ENCODE measurements at places on chromosomes 4 and X.

GRCh38 chrX:150577174-150577573 is 8.8 kb downstream of the MTM1 start:
- no peak for DNase-seq

DNA sequence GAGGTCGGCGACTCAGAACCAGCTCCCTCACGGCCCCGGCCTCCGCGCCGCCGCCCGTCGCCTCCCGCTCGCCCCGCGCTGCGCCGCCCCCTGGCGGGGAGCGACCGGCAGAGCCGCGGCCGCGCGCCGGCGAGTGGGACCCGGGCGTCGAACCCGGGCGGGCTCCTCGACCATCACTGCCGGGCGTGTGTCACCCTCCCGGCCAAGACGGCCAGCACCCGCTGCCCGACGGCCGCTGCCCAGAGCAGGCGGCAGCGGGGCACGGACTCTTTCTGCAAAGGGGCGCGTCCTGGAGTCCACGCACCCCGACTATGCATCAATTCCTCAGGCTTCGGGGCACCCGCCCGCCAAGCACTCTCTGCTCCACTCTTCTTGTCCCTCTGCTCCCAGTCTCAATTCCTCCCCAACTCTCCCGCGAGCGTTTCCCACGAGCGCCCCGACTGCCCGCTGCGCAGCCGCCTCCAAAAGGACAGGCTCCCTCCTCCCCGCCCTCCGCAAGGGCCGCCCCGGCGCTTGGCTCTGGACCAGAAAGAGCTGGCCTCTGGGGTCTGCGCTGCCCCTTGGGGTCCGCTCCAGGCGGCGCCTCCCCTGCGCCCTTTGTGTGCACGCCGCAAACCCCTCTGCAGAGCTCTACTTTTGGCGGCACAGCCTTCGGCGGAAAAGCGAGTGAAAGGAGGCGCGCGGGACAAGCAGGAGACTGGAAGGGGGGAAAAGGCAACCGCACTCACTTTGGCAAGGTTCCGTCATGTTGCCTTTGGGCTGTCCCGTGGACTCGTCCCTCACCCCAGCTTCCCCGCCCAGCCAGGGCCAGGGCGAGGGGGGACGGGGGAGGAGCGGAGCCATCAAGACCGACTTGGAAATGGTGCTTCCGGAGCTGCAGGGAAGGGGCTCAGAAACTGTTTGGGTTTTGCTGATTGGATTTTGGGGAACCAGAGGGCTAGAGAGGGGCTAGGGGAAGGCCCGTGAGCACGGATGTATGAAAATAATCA is 1.0 kb downstream of the PDE5A start:
- DNase-seq: peak; percentile 39

DNA sequence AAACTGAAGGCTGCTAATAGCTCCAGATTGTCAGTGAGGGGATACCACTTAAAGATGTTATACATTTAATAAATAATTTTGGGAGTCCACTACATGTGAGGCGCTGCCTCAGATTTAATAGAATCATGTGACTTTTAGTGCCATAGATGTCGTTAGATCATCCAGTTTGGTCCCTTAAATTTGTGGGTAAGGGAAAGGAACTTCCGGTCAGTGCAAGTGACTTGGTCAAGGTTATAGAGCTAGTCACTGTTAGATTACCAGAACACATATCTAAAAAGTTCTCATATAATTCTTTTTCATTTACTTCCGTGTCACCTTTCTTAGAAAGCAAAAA is 529 bp upstream of the UBA6 start:
- DNase-seq: no peak

DNA sequence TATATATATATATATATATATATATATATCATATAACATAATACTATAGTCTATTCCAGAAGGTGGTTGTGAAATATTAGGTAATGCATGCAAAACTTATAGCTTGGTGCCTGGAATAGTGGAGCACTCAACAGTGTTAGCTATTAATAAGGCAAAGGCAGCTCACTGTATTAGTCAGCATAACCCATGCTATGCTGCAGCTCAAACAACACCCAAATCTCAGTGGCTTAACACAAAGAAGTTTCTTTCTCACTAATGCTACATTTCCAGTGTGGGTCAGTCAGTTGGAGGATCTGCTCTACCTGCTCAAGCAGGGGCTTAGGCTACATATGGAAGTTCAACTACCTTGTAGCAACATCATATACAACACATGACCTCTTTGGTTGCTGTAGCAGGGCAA is 5.2 kb upstream of the RPGR start:
- DNase-seq: no peak

GRCh38 chrX:15509845-15510244 is 9.2 kb downstream of the BMX start:
- no peak for DNase-seq

DNA sequence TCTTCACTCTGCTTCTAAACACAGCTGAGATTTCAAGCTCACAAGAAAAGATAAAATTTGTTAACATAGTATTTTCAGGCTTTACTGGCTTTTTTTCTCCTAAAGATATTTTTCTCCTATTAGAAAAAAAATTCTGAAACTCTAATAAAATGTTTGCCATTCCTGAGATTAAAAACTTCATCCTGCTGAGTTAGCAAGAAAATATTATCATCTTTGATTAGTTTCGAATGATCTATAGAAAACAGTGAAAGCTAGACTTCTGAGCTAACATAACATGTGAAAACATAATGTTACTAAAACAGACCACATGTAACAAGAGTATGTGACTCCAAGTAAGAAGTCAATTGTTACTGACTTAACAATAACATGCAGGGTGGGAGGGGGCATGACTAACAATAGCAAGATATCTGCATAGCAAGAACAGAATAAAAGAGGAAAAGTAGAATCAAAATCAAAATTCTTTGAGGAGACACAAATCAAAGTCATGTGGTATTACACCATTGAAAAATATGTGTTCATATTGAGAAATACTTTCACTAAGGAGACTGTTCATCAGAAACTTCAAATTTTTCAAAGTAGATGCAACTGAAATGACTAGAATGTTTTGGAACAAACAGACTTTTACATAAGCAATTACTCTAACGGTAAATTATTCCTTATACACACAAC is 14.5 kb downstream of the TBCK start:
- no peak for DNase-seq

GRCh38 chrX:19017271-19017670 is 33.4 kb upstream of the PHKA2 start:
- no peak for DNase-seq

GRCh38 chr4:123034023-123034422 is 111.6 kb upstream of the NUDT6 start:
- no peak for DNase-seq

DNA sequence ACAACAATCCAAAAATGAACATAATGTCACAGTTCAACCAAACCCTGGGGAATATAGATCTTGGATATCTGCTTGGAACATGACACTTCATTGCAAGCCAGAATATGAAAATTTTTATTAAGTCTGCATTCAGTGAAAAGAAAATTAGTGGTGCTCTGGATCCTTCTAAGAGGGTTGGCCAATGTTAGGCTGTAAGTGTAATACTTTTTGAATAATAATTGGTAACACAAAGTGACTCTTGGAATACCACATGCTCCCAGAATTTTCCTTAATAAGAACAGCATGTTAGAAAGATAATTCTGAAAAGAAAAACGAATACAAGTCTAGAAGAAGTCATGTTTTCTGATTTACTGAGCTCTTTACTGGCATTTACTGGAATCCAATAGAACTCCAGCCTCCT is 175.8 kb downstream of the RASL11B start:
- DNase-seq: no peak

GRCh38 chr4:87405211-87405820 is 14.3 kb upstream of the HSD17B11 start:
- DNase-seq: no peak

- DNase-seq: no peak
These were observed 22.1 kb upstream of the DGKK start for GRCh38 chrX:50492720-50493119.

- DNase-seq: no peak
These were observed 323.6 kb downstream of the BCOR start for GRCh38 chrX:39773923-39774773.

GRCh38 chr4:2433609-2434350 is 15.0 kb downstream of the CFAP99 start:
- no peak for DNase-seq

DNA sequence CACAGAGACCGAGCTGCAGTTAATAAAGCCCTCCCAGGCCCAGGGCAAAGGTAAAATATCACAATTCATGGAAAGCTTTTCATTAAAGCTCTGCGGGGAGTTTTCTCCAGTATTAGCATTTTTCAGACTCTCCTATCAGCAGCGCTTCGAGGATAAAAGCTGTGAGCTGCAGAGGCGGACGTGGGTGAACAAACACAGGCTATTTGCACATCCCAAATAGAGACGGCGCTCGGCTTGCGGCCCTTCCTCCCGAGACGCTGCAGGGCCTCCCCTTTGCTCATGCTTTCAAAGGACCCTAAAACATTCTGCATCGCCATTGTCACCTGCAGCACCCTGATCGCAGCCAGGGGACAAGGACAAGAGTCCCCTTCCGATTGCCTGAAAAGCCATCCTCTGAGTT is 97.3 kb downstream of the SORCS2 start:
- DNase-seq: no peak
